Activated naive CD8-positive, alpha-beta T cell treated with anti-CD3 and anti-CD28 coated beads, Interleukin-2, amount 10 ng/mL, durations not matched to agents 7 days and 5 days (primary cell): ENCODE measurements at places on chromosomes 4 and X.
A peak's percentile ranks its signal among the peaks of the same experiment; 100 is the strongest.

- DNase-seq, result peak; percentile 31
Observed at GRCh38 chr4:112511093-112511802, 4.7 kb downstream of the NEUROG2 start.

GRCh38 chrX:65581661-65582339, 47.2 kb upstream of the LAS1L start:
- peak; percentile 30 for DNase-seq

- DNase-seq, result peak; percentile 71
Observed at GRCh38 chr4:791898-792625, 33.9 kb downstream of the CPLX1 start.

DNA sequence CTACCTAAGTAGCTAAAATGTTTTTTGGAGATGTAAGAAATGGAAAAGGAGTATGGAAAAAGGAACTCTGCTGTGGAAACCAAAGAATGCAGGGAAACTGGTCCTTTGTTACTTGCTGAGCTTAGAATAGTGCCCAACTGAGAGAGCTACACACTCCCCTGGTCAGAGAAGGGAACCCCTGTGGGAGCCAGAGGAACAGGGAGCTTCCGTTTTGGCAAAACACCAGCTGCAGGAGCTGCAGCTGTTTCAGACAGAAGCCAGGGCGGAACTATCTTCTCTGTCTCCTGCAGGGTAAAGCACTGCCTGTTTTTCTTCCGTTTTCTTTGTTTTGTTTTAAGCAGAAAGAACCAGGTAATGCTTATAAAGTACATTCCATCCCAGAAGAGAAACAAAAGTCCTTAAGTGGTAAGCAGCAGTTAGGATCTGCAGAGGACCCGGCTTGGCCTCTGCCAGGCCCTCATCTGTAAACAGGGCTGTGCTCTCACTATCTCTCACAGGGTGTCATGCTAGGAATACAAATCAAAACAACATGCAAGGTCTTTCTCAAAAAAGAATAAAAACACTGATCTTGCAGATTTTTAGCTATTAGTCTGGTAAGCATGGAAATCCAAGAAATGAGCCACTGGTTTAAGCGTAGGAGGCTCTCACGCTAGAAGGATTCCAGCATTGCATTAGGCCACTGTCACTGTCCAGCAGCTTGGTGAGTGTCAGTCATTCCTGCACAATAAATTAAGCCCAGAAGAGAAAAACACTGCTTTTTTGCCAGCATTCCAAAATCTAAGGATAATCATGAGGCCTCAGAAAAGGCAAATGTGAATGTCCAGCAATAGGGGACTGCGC, 76.1 kb downstream of the CHST7 start:
- DNase-seq, result no peak

- no peak for DNase-seq
Observed at GRCh38 chr4:152044331-152045036, 283.7 kb upstream of the GATB start.

DNA sequence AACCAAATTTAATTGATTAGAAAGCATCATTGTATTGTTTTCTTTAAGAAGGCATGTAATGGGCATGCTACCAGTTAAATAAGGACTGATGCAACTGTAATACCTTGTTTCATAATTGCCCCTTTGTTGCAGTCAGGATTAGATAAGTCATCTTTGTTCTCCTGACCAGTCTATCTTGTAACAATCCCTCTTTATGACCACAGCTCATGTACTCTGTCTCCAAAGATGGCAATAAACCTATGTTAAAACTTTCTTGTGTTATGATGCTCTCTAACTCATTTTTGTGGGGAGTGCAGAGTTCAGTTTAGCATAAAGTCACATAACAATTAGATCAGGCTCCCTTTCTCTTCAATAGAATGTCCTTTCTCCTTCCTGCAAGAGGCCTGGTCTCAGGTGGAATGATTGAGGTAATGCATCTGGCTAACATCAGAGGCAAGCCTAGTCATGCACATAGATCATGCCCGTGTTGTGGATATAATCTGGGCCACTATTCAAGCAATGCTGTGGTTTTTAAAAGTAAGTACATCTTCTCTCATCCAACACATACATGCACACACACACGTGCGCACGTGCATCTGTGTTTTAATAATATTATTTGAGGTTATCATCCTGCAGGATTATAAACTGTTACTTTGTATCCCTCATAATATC, 45.6 kb downstream of the TMEM154 start:
- DNase-seq, result no peak

- no peak for DNase-seq
Observed at GRCh38 chrX:55161581-55161980, 58.6 kb upstream of the PAGE5 start.

- DNase-seq, result no peak
Observed at GRCh38 chr4:20512033-20512792, 188.0 kb upstream of the PACRGL start.

- no peak for DNase-seq
Observed at GRCh38 chrX:152177497-152178269, 39.3 kb upstream of the MAGEA10 start.

DNA sequence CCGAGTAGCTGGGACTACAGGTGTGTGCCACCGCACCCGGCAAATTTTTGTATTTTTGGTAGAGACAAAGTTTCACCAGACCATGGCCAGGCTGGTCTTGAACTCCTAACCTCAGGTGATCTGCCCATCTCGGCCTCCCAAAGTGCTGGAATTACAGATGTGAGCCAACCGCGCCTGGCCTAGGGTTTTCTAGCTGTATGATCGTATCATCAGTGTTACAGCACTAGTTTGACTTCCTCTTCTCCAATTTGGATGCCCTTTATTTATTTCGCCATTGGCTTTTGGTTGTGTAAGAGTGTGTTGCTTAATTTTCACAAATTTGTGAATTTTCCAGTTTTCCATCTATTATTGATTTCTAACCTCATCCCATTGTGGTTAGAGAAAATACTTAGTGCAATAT, 5.2 kb downstream of the TKTL1 start:
- DNase-seq, result no peak

- no peak for DNase-seq
Observed at GRCh38 chrX:131199091-131199490, 90.0 kb downstream of the IGSF1 start.

- no peak for DNase-seq
Observed at GRCh38 chrX:69808375-69808774, 192.5 kb downstream of the EDA start.

- peak; percentile 52 for DNase-seq
Observed at GRCh38 chrX:75522565-75523431, at the start of gene ZDHHC15. Gene ZDHHC15, minus strand, starts transcription at chrX:75523037. Its CDS starts 13 bp downstream, at chrX:75523024.

DNA sequence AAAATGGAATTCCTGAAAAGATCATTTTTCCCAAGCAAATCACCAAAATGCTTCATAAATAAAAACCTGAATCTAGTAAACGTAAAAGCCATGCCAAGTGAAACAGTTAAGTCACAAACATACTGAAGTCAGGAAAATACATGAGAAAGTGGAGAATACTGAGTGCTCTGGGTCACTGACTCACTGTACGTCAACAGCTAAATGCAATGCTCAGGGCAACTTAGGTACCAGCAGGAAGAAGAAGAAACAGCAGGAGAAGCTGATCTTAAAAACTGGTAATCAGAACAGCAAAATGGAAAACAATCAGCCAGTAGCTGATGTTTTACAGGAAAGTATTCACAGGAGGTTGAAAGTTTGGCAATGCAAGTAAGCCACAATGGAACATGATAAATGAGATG, 252.6 kb upstream of the ETNPPL start:
- DNase-seq, result no peak

GRCh38 chrX:123884809-123885408, 25.1 kb downstream of the XIAP start:
- no peak for DNase-seq
